B cell (primary cell): ENCODE measurements at places on chromosomes 3 and 15.
A peak's percentile ranks its signal among the peaks of the same experiment; 100 is the strongest.

DNA sequence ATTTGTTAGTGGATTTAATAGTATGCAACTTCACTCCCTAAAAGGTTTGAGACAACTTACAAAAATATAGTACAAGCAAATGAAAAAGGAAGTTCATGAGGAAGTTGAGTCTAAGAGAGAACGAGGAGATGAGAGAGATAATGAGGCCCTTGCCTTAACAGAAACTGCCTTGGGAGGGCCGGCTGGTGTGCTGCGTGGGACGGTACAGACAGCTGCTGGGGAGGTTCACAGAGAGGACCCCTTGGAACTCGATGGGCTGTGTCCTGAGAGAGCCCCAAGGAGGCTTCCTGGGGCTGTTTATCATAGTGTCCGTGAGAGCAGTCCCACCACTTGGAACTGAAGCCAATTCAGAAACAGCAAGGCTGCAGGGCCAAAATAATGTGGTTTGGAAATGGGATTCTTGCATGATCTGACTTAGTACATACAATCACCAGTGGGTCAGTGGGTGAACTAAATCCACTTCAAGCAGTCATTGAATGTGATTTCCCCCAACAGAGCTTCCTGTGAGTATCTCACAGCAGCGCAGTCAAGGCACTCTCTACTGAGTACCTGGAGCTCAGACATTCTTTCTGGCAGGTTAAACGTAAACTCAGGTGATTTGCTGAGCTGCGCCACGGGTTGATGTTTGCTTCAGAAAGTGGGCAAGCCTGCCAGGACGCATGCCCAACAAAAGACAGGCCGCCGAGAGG lies 90.8 kb downstream of the CRTC3 start:
- no peak overlapping the region for H3K4me3 ChIP-seq
- peak overlapping the region; percentile 64 for H3K27ac ChIP-seq
- H3K36me3 ChIP-seq = peaks cover 56% of the 10 kb centered on the region
- H3K4me1 ChIP-seq = peaks cover 19% of the 10 kb centered on the region
- no peaks in the 10 kb centered on the region for H3K27me3 ChIP-seq

- H3K4me3 ChIP-seq = no peak overlapping the region
- no peaks in the 10 kb centered on the region for H3K27me3 ChIP-seq
- H3K36me3 ChIP-seq = no peaks in the 10 kb centered on the region
- no peak for DNase-seq
- no peak overlapping the region for H3K27ac ChIP-seq
These were observed 709.4 kb upstream of the NR2F2 start for GRCh38 chr15:95620934-95621579.

GRCh38 chr3:183411216-183411922 lies 17.1 kb downstream of the MCF2L2 start:
- H3K36me3 ChIP-seq = no peaks in the 10 kb centered on the region
- H3K27me3 ChIP-seq = no peaks in the 10 kb centered on the region
- no peak for DNase-seq
- H3K4me3 ChIP-seq = no peak overlapping the region
- no peaks in the 10 kb centered on the region for H3K4me1 ChIP-seq

DNA sequence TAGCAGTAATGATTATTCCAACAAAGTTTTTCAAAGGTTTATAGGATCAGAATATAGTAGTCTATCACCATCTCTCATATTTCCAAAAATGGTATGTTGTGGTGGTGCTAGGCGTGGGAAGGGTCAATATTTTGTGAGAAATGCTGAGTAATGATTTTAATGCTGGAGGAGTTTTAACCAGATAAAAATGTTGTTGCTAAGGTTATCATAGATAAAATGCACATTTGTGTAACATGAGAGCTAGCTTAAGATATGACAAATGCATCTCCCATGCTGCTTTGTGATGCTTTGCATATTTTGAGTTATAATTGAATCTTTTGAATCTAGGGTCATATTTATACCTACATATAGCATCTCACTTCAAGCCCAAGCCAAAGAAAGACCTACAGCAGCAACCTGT lies 103.9 kb upstream of the ROBO1 start:
- DNase-seq = no peak
- H3K4me3 ChIP-seq = no peak overlapping the region
- no peaks in the 10 kb centered on the region for H3K36me3 ChIP-seq

DNA sequence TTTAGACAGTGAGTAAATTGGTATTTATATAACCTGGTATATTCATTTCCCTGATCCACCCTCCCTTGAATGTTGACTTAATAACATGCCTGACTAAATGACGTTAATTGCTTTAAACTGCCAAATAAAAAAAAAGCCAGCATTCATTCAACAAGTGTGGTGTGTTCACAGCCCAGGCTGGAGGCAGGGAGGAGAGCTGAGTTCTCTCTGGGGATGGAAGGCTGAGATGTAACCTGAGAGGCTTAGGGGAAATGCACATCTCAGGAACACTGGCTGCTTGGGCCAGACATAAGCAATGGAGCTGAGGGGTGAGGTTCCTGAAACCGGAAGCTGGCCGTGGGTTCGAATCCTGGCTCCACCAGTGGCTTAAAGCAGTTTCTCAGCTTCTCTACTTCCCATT lies 17.3 kb downstream of the CACNA2D3 start:
- H3K4me1 ChIP-seq = no peaks in the 10 kb centered on the region
- H3K27me3 ChIP-seq = peaks cover 4% of the 10 kb centered on the region
- H3K36me3 ChIP-seq = no peaks in the 10 kb centered on the region
- no peak for DNase-seq
- H3K27ac ChIP-seq = no peak overlapping the region

GRCh38 chr3:65342084-65342683 lies 654.4 kb upstream of the ADAMTS9 start:
- H3K4me1 ChIP-seq = no peaks in the 10 kb centered on the region
- no peak for DNase-seq
- H3K36me3 ChIP-seq = no peaks in the 10 kb centered on the region
- no peak overlapping the region for H3K27ac ChIP-seq

- no peak overlapping the region for H3K27ac ChIP-seq
- no peaks in the 10 kb centered on the region for H3K27me3 ChIP-seq
- DNase-seq = no peak
- peaks cover 5% of the 10 kb centered on the region for H3K36me3 ChIP-seq
- H3K4me1 ChIP-seq = peaks cover 20% of the 10 kb centered on the region
- H3K4me3 ChIP-seq = no peak overlapping the region
These were observed 10.7 kb upstream of the MYO5C start for GRCh38 chr15:52306270-52306669.

- H3K4me3 ChIP-seq = no peak overlapping the region
- DNase-seq = no peak
- H3K36me3 ChIP-seq = no peaks in the 10 kb centered on the region
- no peak overlapping the region for H3K27ac ChIP-seq
- no peaks in the 10 kb centered on the region for H3K4me1 ChIP-seq
- H3K27me3 ChIP-seq = no peaks in the 10 kb centered on the region
These were observed 283.9 kb downstream of the GRM7 start for GRCh38 chr3:7144697-7145308.

DNA sequence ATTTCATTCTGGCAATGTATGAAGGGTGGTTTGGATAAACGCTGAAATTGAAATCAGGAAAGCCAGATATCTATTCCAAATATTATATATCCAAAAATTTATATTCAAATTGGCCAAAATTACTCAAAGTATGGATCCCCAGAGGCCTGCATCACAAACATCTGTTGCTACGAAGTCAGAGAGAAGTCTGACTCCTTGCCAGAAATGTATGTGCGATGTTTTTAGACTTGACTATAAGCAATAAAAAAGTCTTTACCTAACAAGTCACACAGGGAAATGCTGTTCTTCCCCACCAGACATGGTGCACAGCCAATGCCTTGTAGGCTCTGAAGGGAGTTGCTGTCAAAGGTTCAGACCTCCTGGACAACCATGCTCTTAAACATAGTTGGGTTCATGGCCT lies 533.1 kb downstream of the OTOL1 start:
- no peaks in the 10 kb centered on the region for H3K4me1 ChIP-seq
- H3K27me3 ChIP-seq = no peaks in the 10 kb centered on the region
- no peaks in the 10 kb centered on the region for H3K36me3 ChIP-seq
- no peak overlapping the region for H3K4me3 ChIP-seq

DNA sequence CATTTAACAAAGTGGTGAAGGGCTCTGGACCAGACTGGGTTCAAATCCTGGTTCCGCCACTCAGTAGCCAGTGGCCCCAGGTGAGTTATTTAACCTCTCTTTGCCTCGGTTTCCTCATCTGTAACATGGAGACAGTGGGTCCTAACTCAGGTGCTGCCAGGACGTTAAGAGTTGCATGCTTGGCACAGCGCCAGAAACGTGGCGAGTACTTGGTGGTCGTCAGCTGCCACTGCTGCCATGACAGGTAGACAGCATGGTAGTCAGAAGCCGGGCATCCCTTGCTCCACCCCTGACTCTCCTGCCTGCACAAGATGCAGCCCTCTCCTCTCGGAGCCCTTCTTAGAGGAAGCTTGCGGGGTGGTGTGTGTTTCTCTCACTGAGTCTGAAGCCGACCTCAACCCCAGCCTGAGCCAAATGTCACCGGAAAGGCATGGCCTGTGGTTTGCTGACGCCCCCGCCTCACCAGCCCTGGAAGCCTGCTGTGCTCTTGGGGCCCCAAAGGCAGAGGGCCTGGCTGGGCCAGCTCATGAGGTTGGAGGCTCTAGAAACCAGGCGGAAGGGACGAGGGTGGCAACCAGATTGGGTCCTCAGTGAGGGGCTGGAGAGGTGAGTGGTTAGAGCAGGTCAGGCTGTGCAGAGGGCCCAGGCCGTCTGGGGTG lies 160.8 kb upstream of the TLE3 start:
- peak; percentile 68 for DNase-seq
- H3K4me1 ChIP-seq = peaks cover 49% of the 10 kb centered on the region
- no peaks in the 10 kb centered on the region for H3K36me3 ChIP-seq
- H3K4me3 ChIP-seq = peak overlapping the region; percentile 17
- H3K27me3 ChIP-seq = no peaks in the 10 kb centered on the region
- H3K27ac ChIP-seq = peak overlapping the region; percentile 16

GRCh38 chr3:47645551-47645950 lies 66.9 kb upstream of the CSPG5 start:
- H3K4me1 ChIP-seq = no peaks in the 10 kb centered on the region
- no peak for DNase-seq
- no peak overlapping the region for H3K27ac ChIP-seq
- peaks cover 51% of the 10 kb centered on the region for H3K36me3 ChIP-seq
- H3K4me3 ChIP-seq = no peak overlapping the region

- peaks cover 80% of the 10 kb centered on the region for H3K4me1 ChIP-seq
- H3K27me3 ChIP-seq = no peaks in the 10 kb centered on the region
- no peak for DNase-seq
- H3K36me3 ChIP-seq = peaks cover 2% of the 10 kb centered on the region
- H3K27ac ChIP-seq = peak overlapping the region; percentile 9
- no peak overlapping the region for H3K4me3 ChIP-seq
These were observed 8.1 kb downstream of the CTNNB1 start for GRCh38 chr3:41207355-41207754.

DNA sequence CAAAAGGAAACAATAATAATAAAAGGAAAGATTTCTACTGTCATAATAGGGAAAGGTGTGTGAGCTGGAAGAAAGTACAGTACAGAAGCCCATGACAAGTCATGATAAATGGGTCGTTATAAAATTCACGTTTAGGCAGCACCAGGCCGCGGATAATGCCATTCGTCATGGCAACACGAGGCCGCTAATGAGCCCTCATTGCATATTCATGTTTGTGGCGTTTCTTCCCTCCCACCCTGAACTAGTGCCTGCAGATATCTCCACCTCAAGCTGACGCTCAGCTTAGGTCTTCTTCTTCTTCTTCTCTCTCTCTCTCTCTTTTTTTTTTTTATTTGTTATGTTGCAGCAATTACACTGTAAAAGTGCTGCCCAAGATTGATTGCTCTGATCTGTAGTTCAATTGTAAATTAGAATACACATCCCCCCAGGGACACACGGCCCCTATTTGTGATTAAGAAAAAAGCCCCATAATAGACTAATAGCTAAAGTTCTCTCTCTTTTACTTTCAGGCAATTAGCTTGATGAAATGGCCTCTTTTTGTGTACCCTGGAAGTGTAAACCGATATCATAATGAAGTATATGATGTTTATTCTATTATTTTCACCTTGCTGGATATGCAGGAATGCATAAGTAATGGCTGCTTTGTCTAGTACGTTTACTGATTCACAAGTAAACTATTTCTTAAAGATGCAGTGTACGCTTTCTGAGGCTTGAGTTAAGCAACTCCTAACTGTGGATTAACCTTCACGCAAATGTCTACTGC lies 61.9 kb upstream of the NR2F2 start:
- H3K27ac ChIP-seq = no peak overlapping the region
- H3K36me3 ChIP-seq = no peaks in the 10 kb centered on the region
- H3K27me3 ChIP-seq = no peaks in the 10 kb centered on the region
- H3K4me1 ChIP-seq = no peaks in the 10 kb centered on the region
- DNase-seq = no peak

- H3K36me3 ChIP-seq = no peaks in the 10 kb centered on the region
- H3K27me3 ChIP-seq = no peaks in the 10 kb centered on the region
- DNase-seq = no peak
- H3K27ac ChIP-seq = no peak overlapping the region
- H3K4me3 ChIP-seq = no peak overlapping the region
These were observed 173.9 kb upstream of the ADAMTS9 start for GRCh38 chr3:64861684-64862083.

GRCh38 chr15:85063522-85064079 lies 81.9 kb downstream of the PDE8A start:
- no peaks in the 10 kb centered on the region for H3K4me1 ChIP-seq
- no peak overlapping the region for H3K27ac ChIP-seq
- H3K36me3 ChIP-seq = peaks cover 13% of the 10 kb centered on the region
- no peak for DNase-seq

DNA sequence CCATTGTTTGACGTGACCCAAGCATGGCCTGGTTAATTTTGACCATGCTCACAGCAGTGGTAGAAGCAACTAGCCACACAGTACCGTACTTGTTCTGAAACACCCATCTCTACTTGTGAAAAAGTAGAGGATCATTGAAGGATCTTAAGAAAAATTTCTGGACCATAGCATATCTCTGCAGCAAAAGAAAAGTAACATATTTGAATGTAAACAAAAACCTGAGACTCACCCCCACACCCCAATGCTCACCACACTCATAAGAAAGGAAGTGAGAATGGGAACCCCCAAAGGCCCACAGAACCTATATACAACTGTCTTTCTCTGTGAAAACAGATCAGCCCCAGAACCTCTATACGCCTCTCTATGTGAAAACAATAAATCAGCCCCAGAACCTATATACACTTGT lies 33.8 kb upstream of the TFRC start:
- peak overlapping the region; percentile 79 for H3K27ac ChIP-seq
- peak overlapping the region; percentile 24 for H3K4me3 ChIP-seq
- H3K27me3 ChIP-seq = no peaks in the 10 kb centered on the region
- peak; percentile 80 for DNase-seq
